ENCODE measurements at places on chromosomes 3 and 15. TPM values are rescaled to one million over a fixed set of nuclear protein-coding genes. Genes with fewer than 3 reads are reported as not detected.

ONECUT1 gene
- total RNA-seq = not detected

GRCh38 chr15:25243800-25244097, 195.1 kb downstream of the UBE3A start:
- peak; percentile 34 for DNase-seq

- DNase-seq = peak; percentile 73
These were observed 21.6 kb upstream of the SLC6A20 start for GRCh38 chr3:45817831-45818522.

DNA sequence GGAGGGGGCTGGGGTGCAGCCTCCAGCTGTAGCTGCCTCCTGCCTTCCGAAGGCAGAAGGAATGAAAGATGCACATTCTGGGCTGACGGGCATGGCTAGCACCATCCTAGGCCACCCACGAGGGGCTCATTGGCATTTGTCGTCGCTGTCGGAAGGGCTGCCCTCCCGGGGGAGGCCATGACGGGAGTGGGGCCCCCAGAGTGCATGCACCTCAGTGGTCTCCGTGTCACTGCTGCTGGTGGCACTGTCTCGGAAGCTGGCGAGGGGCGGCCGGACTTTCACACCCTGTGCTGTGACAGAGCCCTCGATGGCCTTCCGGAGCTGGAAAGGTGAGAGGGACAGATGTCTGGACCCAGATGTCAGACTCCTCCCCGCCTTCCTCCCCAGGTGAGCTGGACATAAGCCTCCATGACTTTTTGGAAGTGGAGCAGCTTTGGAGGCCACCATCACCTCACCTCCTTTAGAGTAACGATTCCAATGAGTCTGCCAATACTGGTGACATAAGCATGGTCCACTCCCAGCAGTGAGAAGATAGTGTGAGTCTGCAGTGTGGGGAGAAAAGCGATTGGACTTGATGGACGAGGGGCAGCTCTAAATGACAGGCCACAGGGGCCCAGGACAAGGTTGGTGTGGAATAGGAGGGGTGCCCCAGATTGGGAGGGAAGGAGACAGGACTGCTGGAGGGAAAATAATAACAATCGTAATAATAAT, 9.2 kb downstream of the FAM131A start:
- no peak for DNase-seq

GRCh38 chr3:167731393-167731792, 3.3 kb downstream of the PDCD10 start:
- no peak for DNase-seq

DNA sequence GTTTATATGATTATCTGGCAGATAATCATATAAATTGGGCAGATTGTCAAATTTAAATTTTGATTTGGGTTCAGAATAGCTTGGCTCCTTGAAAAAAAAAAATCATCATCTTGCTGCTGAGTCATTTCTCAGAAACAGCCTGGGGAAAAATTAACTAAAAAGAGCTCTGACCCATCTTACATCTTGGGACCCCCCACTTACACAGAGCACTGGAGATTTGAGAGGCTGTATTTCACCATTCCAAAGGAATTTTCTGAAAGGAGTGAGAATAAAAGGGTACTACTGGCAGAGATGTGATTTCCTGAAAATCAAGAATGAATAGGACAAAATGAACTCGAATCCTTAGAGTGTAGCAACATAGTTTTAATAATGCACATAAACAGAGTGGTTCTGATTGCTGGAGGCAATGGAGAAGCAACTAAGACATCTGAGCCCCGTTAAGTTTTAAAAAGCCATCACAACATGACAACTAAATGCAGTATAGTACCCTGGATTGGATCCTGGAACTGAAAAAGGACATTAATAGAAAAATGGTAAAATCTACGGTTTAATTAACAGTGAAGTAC, 97.5 kb downstream of the RFTN1 start:
- DNase-seq = no peak

DNA sequence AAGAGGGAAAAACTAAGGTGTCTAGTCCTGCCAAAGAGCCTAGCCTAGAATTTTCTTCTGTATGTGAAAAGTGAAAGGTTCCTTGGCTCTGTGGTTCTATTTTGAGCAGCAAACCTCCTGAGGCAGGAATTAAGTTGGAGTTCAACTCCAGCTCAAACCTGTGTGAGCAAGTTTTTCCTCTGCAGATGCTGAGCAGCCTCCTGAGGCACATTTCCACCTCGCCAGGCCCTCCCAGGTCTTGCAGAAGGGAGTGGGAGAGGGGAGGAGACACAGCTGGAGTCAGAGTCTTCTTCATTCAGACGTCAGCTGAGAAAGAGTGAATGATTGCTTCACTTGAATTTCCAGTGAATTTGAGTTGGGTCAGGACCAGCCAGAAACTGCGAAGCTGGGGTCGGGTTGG, 69.5 kb upstream of the ETV5 start:
- DNase-seq = no peak

Measured in Peyer's patch (tissue), 4 donors.